ENCODE measurements at places on chromosomes 16 and 17.
A peak's percentile ranks its signal among the peaks of the same experiment; 100 is the strongest.

GRCh38 chr16:67934306-67935100 is 2.1 kb downstream of the PSMB10 start:
- peak overlapping the region; percentile 99 for H3K27ac ChIP-seq
- peaks cover 2% of the 10 kb centered on the region for H3K27me3 ChIP-seq
- no peak for DNase-seq
- H3K4me1 ChIP-seq, result peaks cover 17% of the 10 kb centered on the region

DNA sequence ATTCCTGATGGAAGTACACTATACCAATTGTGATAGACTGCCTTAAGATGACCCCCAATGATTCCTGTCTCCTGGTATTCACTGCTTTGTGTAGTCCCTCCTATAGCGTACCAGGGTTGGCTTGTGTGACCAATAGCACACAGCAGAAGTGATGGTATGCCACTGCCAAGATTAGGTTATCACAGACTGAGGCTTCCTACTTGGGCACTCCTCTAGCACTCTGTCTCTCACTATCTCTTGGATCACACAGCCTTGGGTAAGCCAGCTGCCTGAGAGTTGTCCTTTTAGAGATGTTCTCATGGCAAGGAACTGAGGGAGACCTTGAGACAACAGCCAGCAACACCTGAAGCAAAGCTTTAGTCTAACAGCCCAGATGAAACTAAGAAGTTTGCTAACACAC is 12.7 kb upstream of the AMFR start:
- H3K4me3 ChIP-seq, result no peak overlapping the region
- H3K27ac ChIP-seq, result no peak overlapping the region
- peaks cover 52% of the 10 kb centered on the region for H3K36me3 ChIP-seq
- DNase-seq, result no peak
- H3K27me3 ChIP-seq, result no peaks in the 10 kb centered on the region

DNA sequence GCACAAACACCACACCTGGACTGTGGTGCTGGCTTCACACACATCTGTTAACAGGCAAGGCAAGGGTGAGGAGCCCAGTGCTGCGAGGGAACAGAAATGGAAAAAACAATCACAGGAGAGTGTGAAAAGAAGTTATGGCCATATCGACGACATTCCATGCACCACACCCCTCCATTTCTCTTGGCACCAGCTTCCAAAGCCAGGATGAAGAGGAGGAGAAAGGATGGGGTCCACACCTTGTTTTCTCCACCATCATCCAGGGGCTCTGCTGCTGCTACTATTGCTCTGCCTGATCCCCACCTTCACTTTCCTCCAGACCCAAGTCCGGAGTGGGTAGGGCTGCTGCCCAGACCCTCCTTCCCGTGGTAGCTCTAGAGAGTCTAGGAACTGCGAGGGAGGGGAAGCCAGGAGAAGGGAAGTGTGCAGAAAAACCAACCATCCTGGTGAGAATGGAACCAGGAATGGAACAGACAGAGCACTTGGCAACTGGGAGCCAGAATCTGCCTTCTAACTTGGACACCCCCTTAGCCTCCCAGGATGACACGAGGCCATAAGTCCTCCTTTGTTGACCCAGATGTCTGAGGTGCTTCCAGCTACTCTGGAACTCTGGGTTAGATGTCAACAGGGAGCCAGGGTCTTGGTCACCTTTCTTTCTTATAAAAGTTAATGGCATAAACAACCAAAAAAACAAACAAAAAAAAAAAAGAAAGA is 1.2 kb upstream of the PROCA1 start:
- DNase-seq, result no peak
- peaks cover 21% of the 10 kb centered on the region for H3K36me3 ChIP-seq
- H3K27me3 ChIP-seq, result no peaks in the 10 kb centered on the region
- H3K27ac ChIP-seq, result peak overlapping the region; percentile 87
- peaks cover 12% of the 10 kb centered on the region for H3K4me1 ChIP-seq

GRCh38 chr16:2194852-2195321 is 1.5 kb downstream of the CASKIN1 start:
- peak overlapping the region; percentile 43 for H3K27ac ChIP-seq
- H3K27me3 ChIP-seq, result peaks cover 19% of the 10 kb centered on the region
- H3K36me3 ChIP-seq, result no peaks in the 10 kb centered on the region
- DNase-seq, result no peak
- H3K4me1 ChIP-seq, result no peaks in the 10 kb centered on the region

GRCh38 chr17:47821031-47821423 is 567 bp downstream of the OSBPL7 start:
- peak overlapping the region; percentile 93 for H3K4me3 ChIP-seq
- H3K27ac ChIP-seq, result peak overlapping the region; percentile 41
- H3K36me3 ChIP-seq, result peaks cover 5% of the 10 kb centered on the region
- no peak for DNase-seq
- peaks cover 12% of the 10 kb centered on the region for H3K4me1 ChIP-seq

- H3K4me1 ChIP-seq, result peaks cover 31% of the 10 kb centered on the region
- DNase-seq, result no peak
Observed at GRCh38 chr16:12802661-12803060, 1.0 kb downstream of the CPPED1 start.

GRCh38 chr16:2468233-2468724 is 2.8 kb upstream of the NTN3 start:
- H3K4me3 ChIP-seq, result peak overlapping the region; percentile 78
- H3K27me3 ChIP-seq, result peaks cover 9% of the 10 kb centered on the region
- no peak for DNase-seq
- H3K36me3 ChIP-seq, result no peaks in the 10 kb centered on the region
- H3K27ac ChIP-seq, result peak overlapping the region; percentile 31

- peak overlapping the region; percentile 72 for H3K27ac ChIP-seq
- no peak overlapping the region for H3K4me3 ChIP-seq
- H3K4me1 ChIP-seq, result peaks cover 74% of the 10 kb centered on the region
Observed at GRCh38 chr16:89481356-89481955, 8.9 kb downstream of the ANKRD11 start.

DNA sequence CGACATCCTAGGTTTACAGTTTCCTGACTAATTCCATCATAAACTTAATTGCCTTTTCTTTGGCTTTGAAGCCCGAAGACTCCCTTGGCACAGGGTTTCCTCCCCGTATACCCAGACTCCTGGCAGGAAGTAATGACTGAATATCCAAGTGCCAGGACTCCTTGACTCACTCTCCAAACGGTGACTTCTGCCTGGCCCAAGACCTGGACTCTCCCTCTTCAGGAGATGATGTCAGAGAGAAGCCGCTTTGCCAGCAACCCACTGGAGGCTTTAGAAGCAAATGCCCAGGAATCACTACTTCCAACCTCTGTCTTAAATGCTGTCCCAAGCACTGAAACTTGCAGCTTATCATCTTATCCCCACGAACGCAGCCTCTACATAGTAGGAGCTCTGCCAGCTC is 146.5 kb downstream of the RGS9 start:
- no peaks in the 10 kb centered on the region for H3K27me3 ChIP-seq
- no peak for DNase-seq
- no peak overlapping the region for H3K27ac ChIP-seq
- peaks cover 4% of the 10 kb centered on the region for H3K4me1 ChIP-seq
- H3K4me3 ChIP-seq, result no peak overlapping the region
- H3K36me3 ChIP-seq, result no peaks in the 10 kb centered on the region

DNA sequence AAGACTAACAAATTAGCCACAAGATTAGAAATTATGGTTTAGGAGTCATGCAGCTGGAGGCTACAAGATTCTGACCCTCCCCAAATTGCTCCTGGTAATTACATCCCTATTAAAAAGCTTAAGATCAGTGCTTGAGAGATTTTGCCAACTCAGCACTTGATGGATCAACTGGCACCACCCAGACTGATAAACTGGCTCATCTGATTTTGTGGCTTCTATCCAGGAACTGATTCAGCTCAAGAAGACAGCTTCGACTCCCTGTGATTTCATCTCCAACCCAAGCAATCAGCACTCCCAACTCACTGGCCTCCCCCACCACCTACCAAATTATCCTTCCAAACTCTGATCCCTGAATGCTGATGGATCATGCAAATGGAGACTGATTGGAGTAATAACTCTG is 94.8 kb downstream of the TNFRSF13B start:
- no peak overlapping the region for H3K27ac ChIP-seq
- H3K36me3 ChIP-seq, result no peaks in the 10 kb centered on the region
- H3K4me1 ChIP-seq, result no peaks in the 10 kb centered on the region
- no peak overlapping the region for H3K4me3 ChIP-seq
- no peaks in the 10 kb centered on the region for H3K27me3 ChIP-seq

DNA sequence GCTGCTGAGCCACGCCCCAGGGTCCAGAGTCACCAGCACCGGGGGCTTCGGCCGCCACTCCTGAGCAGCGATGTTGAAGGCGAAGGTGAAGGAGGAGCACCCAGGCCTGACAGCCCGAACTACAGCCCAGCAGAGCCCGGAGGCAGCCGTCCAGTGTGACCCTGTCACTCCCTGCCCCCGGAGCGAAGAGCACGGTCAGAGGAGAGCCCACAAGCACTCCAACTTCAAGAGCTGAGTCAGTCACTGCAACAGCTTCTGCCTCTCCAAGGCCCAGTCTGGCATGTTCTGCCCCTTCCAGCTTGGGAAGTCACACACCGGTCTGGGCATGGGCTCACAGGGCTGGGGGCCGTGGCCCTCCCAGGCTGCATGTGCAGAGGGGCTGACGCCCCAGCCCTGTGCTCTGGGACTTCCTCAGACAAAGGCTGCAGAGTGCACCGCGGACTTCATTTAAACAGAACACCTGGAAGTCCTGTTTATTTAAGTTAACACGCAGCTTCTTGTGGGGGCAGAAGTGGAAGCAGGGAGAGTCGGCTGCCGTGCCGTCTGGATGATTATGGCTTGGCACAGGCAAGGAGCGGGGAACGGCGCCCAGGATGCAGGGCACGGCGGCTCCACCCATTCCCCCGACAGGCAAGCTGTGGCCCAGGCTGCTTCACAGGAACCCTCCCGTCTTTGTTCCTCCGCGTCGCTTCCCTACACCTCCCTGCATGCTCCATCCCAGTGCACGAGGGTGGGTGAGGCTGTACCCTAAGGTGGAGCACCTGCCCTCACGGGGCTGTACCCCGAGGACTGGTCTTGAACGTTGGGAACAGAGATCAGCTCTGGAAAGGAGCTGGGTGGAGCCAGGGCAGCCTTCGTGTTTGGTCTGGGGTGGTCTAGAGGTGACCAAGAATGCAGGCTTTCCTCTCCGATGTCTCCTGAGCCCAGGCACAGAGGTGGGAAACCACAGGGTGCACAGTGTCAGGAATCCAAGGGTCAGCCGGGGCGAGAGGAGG is 68.9 kb upstream of the METRNL start:
- no peak overlapping the region for H3K27ac ChIP-seq
- DNase-seq, result no peak
- peaks cover 32% of the 10 kb centered on the region for H3K4me1 ChIP-seq
- no peak overlapping the region for H3K4me3 ChIP-seq
- no peaks in the 10 kb centered on the region for H3K27me3 ChIP-seq

- no peak overlapping the region for H3K4me3 ChIP-seq
- no peaks in the 10 kb centered on the region for H3K4me1 ChIP-seq
- no peaks in the 10 kb centered on the region for H3K36me3 ChIP-seq
- DNase-seq, result no peak
- H3K27me3 ChIP-seq, result peaks cover 57% of the 10 kb centered on the region
Observed at GRCh38 chr17:74566132-74566753, 1.1 kb downstream of the CD300H start.

DNA sequence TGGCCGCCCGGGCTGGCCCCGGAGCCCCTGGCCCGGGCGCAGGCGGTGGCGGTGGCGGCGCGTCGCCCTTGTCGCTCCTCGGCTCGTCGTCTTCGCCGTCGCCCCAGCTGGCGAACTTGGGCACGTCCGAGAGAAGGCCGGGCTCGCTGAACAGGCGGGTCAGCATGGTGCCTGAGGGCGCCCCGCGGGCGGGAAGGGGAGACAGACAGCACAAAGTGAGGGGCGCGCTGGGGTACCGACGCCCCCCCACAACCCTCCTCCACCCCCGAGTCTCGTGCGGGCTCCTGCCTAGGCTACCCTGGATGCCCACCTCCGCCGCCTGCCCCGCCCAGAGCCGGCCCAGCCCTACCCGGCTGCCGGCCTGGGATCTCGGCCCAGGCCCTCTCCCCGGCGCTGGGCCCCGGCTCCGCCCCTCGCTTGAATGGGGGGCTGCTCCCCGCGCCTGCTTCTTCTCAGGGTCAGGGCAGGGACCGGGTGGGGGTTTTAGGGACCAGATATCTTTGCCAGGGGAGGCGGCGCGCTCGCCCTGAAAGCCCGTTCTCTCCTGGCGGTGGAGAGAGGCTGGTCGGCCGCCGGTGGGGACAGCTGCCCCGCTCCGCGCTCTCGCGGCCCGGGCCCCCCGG is 1.2 kb downstream of the NEUROD2 start:
- peaks cover 4% of the 10 kb centered on the region for H3K36me3 ChIP-seq
- no peak overlapping the region for H3K4me3 ChIP-seq
- no peak for DNase-seq
- peaks cover 88% of the 10 kb centered on the region for H3K27me3 ChIP-seq
- no peaks in the 10 kb centered on the region for H3K4me1 ChIP-seq

DNA sequence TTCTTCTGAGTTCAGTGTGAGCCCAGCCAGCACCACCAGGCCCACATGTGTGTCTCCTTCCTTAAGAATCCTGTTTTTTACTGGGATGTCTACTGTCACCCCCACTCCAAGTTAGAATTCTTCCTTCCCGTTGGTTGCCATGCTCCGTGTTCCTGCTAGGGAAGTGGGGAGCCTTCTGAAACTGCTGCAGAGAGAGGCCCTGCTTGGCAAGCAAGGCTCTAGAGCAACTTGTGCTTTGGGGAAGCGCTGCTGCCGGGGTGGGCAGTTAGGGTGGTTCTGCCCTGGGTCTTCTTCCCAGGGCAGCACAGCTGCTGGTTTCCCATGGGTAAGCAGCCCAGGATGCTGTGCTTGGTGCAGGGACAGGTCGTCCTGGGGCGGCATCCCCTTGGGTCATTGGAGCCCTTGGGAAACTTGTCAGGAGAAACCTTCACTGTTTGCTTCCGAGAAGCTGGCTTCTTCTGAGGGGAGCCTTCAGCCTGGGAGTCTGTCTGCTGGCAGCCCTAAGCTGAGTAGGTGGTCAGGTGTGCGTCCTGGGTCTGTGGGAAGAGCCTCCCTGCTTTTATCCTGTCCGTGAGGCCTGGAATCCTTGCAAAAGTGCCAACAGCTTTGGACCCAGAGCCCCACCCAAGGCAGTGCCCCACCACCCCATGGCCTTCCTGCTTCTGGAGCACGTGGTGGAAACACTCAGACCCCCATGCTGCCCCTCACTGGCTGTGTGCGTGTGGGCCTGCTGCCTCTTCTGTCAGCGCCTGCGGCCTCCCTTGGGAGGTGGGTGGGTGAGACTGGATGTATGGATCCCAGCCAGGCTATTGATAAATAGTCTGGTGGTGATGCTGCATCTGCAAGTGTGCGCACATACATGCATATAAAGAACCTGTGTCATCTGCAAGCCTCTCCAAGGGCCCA is 71.8 kb downstream of the PLD6 start:
- H3K27ac ChIP-seq, result no peak overlapping the region
- H3K27me3 ChIP-seq, result no peaks in the 10 kb centered on the region
- no peak for DNase-seq
- H3K36me3 ChIP-seq, result peaks cover 2% of the 10 kb centered on the region
- no peak overlapping the region for H3K4me3 ChIP-seq
